ENCODE measurements at places on chromosomes 4 and X. TPM values are rescaled to one million over a fixed set of nuclear protein-coding genes. Genes with fewer than 3 reads are reported as not detected.

The FAM47A gene
- not detected for total RNA-seq

The UCHL1 gene
- total RNA-seq = 397 TPM

The DOK7 gene
- total RNA-seq = under 0.01 TPM

DNA sequence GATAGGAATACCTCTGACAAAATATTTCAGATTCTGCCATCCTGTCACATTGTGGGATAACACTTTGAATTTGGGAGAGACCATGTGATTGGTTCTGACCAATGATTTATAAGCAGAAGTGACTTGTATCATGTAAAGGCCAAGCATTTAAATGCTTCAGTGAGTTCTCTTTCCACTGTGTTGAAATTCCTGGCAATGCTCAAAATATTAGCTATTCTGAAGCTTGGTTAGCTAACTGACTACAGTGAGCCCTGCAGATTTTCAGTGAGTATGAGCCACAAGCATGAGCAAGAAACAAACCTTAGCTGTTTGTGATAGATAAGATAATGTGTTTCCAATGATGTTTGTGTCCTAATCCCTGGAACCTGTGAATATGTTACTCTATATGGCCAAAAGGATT lies 562.8 kb upstream of the AADAT start:
- peak; percentile 21 for DNase-seq
- no peaks in the 10 kb centered on the region for H3K27me3 ChIP-seq
- H3K4me3 ChIP-seq = no peak overlapping the region
- H3K4me1 ChIP-seq = no peaks in the 10 kb centered on the region
- no peak overlapping the region for H3K27ac ChIP-seq
- no peaks in the 10 kb centered on the region for H3K36me3 ChIP-seq

GRCh38 chr4:128858879-128859671 lies 49.6 kb downstream of the JADE1 start:
- peaks cover 44% of the 10 kb centered on the region for H3K36me3 ChIP-seq
- H3K4me3 ChIP-seq = no peak overlapping the region
- peaks cover 30% of the 10 kb centered on the region for H3K4me1 ChIP-seq
- no peaks in the 10 kb centered on the region for H3K27me3 ChIP-seq
- peak; percentile 75 for DNase-seq

GRCh38 chr4:3247399-3248177 lies 1.4 kb upstream of the MSANTD1 start:
- no peak for DNase-seq
- H3K27ac ChIP-seq = no peak overlapping the region
- H3K36me3 ChIP-seq = peaks cover 2% of the 10 kb centered on the region
- no peak overlapping the region for H3K4me3 ChIP-seq
